ENCODE measurements at places on chromosomes 2 and 18.
A peak's percentile ranks its signal among the peaks of the same experiment; 100 is the strongest.

DNA sequence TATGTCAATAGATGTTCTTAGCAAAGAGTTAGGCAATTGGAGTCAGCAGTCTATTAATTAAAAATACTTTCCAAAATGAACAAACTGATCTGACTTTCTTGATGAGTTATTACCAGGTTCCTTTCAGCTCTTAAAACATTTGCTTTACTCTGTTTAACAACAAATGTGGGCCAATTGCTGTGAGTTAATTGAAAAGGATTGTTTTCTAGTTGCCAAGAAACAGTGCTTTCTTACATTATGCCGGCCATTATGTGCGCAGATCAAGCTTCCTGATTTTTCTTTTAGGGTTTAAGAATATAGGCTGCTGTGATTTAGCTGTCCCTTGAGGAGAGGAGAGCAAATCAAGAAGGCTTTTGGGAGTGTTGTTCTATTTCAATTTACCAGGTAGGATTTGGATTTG is 50.5 kb upstream of the ITPRID2 start:
- DNase-seq = no peak

DNA sequence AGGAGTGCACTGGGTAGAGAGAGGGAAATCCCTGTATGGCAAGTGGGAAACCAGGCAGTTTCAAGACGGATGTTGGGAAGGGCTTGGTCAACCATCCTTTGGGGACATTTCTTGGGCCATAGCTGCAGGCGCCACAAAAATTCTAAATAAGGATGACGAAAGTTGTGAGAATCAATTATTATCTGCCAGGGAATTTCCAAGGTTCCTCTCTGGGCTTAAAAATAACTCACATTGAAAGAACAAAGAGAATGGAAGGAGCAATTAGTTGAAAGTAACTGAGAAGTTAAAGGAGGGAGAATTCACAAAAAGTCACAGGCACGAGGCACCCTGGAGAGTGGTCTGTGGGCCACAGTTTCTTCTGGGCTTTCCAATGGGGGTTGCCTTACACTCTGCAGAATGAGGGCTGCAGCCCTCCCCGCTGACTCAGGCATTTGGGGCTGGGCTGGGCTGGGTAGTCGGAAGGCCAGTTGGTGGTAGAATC is 195.7 kb downstream of the SMAD7 start:
- DNase-seq = no peak

GRCh38 chr2:224586127-224586695 is 1.0 kb upstream of the CUL3 start:
- no peak for DNase-seq

GRCh38 chr2:225582355-225583116 is 183.0 kb downstream of the NYAP2 start:
- DNase-seq = no peak

- DNase-seq = no peak
These were observed 96.4 kb downstream of the USP40 start for GRCh38 chr2:233470011-233470687.

DNA sequence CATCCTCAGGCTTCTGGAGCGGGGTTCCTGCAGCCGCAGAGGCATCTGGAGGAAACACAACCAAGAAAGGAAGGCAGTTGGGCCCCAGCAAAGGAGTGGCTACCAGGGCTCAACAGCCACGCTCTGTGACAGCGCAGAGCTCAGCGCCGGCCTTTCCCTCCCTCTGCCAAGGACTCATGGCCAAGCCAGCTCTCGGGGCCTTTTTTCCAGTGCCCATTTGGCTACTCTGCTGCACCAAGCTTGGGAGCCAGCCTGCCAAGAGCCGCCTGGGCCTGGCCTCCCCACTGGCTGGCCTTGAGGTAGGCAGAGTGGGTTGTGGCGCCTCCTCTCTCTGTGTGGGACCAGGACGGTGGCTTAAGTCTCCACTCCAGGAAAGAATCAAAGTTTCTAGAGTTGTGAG is 7.2 kb upstream of the CCDC74A start:
- no peak for DNase-seq

DNA sequence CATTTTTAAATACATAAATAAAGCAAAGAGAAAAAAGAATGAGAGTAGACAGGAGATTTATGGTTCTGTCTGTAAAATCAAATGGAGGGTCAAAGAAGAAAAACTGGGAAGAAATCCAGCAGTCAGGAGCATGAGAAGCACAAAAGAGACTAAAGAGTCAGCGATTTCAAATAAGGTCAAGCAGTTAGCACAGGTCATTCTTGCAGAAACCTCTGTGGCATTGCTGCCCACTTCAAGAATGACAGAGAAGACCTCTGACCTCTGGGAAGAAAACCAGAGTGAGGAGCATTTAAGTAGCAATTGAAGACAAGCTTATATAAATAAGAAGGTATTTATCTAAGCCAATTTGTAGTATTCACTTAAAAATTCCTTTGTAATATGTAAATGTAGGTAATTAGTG is 172.0 kb upstream of the SPOPL start:
- no peak for DNase-seq

DNA sequence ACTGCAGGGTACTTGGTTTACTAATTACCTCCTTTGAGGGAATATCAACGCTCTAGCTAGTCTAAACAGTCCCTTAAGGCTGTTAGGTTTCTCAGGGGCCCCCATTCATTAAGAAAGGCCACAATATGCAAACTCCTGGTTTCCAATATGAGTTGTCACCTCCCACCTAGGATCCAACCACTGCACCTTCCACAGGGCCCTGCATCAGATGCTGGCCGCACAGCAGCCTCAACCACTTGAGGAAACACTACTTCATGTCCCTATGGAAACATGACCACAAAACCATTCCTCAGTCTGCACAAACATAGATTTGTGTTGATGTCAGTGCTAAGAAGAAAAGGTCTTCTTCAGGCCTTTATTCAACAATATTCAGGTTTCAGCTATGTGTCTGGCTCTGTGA is 40.9 kb downstream of the STAT4 start:
- peak; percentile 50 for DNase-seq

DNA sequence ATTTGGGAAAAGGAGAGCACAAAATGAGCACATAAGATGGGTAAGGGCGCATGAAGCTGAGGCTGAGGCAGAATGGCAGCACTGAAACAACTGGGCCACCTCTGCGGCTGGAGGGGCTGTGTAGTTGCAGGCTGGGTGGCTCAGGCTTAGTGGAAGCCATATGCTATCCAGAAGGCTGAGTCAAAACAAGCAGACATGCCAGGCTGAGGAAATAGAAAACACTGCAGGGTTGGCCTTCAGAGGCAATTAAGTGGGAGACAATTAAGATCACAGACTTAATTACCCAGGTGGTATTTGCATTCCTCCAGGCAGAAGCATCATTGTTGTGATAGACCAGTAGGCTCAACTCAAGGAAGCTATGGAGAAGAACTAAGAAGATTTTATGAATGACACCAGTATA is 11.4 kb upstream of the XPO1 start:
- DNase-seq = no peak

DNA sequence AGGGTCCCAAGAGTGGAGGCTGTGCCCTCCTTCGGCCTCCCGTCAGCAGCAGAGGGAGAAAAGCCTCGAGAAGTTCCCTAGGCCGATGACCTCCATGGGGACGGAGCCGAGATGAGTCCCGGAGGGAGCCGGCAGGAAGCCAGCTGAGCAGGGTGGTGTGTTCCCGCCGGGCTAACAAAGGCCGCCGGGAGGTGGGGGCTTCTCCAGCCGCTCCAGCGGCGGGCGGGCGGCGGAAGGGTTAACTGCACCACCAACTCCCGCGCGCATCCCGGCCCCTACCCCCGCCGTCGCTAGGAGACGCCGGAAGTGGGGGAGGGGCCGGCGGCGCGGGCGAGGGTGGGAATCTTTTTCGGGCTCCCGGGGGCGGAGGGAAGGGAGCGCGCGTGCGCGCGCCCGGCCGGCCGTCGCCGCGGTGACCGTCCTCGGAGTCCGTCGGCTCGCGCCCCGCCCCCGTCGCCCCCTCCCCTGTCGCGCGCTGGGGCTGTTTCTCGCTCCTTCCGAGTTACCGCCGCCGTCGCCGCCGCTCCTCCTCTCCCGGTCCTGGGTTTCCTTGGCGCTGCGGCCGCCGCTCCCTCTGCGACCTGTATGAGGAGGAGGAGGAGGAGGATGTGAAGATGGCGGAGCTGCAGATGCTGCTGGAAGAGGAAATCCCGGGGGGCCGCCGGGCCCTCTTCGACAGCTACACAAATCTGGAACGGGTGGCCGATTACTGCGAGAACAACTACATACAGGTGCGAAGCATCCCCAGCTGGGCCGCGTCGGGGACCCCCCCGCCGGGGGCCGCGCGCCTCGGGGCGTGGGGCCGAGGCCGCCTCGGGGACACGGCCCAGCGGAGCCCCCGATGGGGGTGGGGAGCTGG is at the start of gene ABI2:
ABI2 (plus strand) TSS at position 494 of the 859 bp plus-strand sequence; CDS start at position 615, 121 bp downstream.
- peak; percentile 72 for DNase-seq
